Activated CD4-positive, alpha-beta T cell treated with anti-CD3 and anti-CD28 coated beads for 36 hours (primary cell): ENCODE measurements at places on chromosomes 1 and 21.

DNA sequence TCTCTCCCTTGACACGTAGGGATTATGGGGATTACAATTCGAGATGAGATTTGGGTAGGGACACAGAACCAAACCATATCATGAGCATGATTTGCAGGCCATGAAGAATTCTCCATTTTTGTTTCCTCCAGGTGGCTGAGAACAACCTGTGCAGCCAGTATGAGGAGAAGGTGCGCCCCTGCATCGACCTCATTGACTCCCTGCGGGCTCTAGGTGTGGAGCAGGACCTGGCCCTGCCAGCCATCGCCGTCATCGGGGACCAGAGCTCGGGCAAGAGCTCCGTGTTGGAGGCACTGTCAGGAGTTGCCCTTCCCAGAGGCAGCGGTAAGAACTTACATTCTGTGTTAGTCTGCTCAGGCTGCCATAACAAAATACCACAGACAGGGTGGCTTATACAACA, 9.7 kb downstream of the MX1 start:
- DNase-seq = no peak

- DNase-seq = no peak
Measured at GRCh38 chr1:219837994-219838294, 90.4 kb downstream of the SLC30A10 start.

DNA sequence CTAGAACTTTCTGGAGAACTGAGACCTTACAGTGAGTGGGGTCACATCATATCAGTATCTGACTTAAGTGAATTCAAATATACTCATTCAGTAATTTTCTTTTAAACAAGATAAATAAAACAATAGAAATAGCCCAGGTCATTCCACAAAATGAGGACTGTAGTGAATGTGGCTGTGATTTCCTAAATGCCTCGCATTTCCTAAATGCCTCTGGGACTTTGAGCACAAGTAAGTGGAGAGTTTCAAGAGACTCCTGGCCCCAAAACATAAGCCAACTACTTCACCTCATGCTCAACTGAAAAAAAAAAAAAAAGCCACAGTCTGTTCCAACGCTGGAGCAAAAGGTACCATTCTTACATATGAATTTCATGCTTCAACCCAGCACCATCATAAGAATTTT, 81.5 kb downstream of the ZNF281 start:
- DNase-seq = no peak

DNA sequence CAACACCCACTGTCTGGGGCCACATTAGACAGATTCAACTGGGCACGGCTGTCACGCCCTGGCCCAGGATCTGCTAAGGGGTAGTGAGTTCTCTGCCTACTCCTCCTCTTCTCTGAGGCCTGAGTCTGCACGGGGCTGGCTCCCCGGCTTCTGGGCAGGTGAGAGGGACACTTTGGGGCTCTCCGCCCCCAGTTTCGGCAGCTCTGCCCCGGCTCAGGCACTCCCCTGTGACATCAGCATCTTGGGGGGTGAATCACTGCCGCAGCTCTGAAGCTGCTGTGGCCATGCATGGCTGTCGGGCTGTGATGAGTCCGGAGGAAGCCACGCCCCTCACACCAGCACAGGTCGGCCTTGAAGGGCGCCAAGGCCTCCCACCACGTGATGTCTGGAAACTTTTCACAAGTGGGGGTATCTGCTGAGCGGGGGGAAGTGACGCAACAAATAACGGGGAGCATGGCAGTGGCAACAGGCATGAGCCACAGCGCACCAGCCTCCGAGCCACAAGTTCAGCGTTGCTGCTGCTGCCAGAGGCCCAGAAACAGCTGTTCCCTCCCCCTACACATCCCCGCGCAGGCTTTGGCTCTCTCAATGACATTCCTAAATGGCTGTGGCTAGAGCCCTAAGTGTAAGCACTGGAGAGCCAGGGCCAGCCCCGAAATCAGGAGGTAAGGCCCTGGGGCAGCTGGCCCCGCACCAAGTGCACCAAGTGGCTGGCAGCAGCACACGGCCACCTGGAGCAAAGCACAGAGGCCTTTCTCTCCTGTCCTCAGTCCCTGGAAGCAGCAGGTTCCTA, 26.3 kb downstream of the ZBTB17 start:
- DNase-seq = peak; percentile 94

DNA sequence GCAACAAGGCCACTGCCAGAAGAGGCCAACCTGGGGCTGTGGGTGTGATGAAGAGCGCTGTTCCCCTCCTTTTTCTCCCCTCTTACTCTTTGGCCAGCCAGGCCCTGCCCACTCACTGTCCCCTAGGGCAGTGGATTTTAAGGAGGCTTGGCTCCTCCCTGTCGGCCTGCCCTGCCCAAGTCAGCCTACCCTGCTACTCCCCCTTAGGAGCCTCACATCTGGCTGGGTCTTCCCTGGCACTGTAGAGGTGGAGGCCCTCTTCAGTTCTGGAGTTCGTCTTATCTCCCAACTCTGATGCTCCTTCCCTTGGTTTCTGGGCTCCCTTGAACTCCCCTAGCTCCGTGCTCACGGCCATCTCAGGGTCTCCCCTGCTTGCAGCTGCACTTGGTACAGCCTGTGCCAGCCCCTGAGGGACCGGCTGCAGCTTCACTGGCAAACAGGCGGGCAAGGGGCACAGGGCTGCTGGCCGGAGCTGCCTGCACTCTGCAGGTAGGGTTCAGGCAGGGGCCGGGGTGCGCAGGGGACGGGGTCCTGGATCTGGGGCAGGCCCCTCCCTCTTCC, 4.0 kb downstream of the AMPD2 start:
- no peak for DNase-seq

GRCh38 chr1:101267082-101267481, 30.3 kb downstream of the S1PR1 start:
- DNase-seq = no peak

GRCh38 chr1:210483821-210484220, 155.1 kb downstream of the HHAT start:
- no peak for DNase-seq

- DNase-seq = no peak
Measured at GRCh38 chr1:20401405-20402010, 84.5 kb downstream of the CAMK2N1 start.
